ENCODE measurements at places on chromosomes 6 and 20. TPM values are rescaled to one million over a fixed set of nuclear protein-coding genes. Genes with fewer than 3 reads are reported as not detected.

Gene PCSK2
- total RNA-seq: 0.10 TPM

Gene LAMP5
- total RNA-seq: 1.4 TPM

Gene TMEM244
- not detected for total RNA-seq

Gene EPB41L1
- total RNA-seq: 11.9 TPM

Gene HAO1
- not detected for total RNA-seq
